ENCODE measurements at places on chromosomes 12 and 14. TPM values are rescaled to one million over a fixed set of nuclear protein-coding genes. Genes with fewer than 3 reads are reported as not detected.

- DNase-seq, result no peak
These were observed 37.6 kb downstream of the MUCL1 start for GRCh38 chr12:54891717-54892478.

PABPN1 gene
- 110 TPM for total RNA-seq

GRCh38 chr14:93870377-93870776, 56.8 kb upstream of the FAM181A start:
- DNase-seq, result no peak

DNA sequence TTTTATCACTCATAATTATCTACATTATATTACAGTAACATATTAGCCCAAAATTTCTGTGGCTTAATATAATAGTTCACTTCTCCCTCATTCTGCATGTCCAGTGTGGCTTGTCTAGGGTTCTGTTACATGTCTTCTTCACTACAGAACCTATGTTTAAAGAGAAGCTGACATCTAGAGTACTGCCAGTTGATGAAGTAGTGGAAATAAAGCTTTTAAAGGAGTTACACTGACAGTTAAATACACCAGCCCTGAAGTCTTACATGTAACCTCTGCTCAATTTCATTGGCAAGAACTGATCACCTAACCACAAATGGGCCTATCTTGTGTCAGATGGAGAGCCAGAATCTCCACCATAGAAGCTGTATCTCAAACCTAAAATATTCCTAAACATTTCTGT, 32.9 kb downstream of the RPS6KA5 start:
- DNase-seq, result no peak

GRCh38 chr12:95996034-95996658, at the start of gene HAL:
Gene HAL (minus strand): TSS chr12:95996344. CDS start chr12:95995910, 434 bp downstream.
- no peak for DNase-seq

RPL10L gene
- total RNA-seq, result not detected

- no peak for DNase-seq
These were observed 71.4 kb downstream of the AKAP6 start for GRCh38 chr14:32400480-32400879.

- peak; percentile 44 for DNase-seq
These were observed 379.4 kb upstream of the RGS6 start for GRCh38 chr14:71552809-71553208.

CLEC1A gene
- not detected for total RNA-seq

DNA sequence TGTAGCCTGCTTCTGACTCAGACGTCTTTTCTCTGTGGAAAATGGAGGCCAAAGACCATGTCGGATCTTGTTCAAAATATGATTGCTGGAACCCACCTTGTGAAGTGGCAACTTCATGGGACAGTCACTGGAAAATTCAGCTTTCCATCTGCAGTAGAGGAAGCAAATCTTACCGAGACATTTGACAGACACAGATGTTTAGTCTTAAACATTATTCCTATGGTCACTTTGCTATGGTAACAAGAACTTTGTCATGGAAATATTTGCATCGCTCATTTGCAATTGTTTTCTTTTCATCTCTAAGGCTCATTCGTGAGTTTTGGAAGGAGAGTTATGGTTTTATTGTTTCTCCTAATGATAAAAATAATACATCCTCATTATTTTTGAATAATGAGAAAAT, 98.3 kb upstream of the HIF1A start:
- no peak for DNase-seq

PTCSC3 gene
- not detected for total RNA-seq

DNA sequence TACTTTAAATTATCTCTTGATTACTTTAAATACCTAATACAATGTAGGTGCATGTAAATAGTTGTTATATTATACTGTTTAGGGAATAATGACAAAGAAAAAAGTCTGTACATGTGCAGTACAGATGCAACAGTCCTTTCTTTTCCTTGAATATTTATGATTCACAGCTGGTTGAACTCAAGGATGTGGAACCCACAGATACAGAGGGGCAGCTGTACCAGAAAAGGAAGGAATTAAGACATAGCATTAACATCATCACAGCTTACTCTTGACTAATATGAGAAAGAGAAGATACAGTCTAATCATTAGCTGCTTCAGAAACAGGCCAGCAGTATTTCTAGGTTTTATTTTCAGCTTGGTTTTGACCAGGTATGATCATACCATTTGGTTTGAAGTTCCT, 34.7 kb upstream of the AP4S1 start:
- DNase-seq, result no peak

- no peak for DNase-seq
These were observed 101.4 kb upstream of the ADAMTS20 start for GRCh38 chr12:43653289-43653915.

GRCh38 chr12:25263594-25263993, 12.9 kb upstream of the KRAS start:
- no peak for DNase-seq

APOF gene
- total RNA-seq, result not detected

All from GM23338 (cell line).